ENCODE measurements at places on chromosomes 16 and 17.

DNA sequence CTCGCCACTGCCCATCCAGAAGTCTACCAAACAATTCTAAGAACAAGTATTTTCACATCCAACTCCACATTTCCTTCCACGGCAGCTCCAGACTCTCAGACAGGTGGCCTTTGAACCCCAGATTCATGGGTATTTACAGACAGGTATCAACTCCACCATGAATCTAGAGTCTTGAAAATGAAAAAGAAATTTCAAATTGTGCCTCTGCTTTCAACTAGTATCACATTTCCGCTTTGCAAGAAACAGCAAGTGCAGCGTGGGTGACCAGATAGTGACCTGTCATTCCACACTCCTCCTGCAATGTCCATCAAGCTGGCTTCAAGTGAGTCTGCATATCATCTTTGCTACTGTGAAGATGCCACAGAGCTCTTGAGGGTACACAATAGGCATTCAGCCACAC, 232.4 kb upstream of the RPL38 start:
- DNase-seq: no peak

DNA sequence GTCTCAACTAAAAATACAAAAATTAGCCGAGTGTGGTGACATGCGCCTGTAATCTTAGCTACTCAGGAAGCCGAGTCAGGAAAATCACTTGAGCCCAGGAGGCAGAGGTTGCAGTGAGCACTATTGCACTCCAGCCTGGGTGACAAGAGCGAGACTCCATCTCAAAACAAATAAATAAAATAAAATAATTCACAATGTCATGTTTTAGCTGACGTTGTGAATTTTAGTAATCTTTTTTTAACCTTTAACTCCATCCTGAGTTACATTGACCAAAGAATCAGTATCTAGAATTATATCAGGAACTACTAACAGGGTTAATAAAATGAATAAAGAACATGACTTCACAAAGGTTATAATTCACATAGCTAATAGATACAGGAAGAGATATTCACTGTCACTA, 5.9 kb downstream of the RBL2 start:
- no peak for DNase-seq

DNA sequence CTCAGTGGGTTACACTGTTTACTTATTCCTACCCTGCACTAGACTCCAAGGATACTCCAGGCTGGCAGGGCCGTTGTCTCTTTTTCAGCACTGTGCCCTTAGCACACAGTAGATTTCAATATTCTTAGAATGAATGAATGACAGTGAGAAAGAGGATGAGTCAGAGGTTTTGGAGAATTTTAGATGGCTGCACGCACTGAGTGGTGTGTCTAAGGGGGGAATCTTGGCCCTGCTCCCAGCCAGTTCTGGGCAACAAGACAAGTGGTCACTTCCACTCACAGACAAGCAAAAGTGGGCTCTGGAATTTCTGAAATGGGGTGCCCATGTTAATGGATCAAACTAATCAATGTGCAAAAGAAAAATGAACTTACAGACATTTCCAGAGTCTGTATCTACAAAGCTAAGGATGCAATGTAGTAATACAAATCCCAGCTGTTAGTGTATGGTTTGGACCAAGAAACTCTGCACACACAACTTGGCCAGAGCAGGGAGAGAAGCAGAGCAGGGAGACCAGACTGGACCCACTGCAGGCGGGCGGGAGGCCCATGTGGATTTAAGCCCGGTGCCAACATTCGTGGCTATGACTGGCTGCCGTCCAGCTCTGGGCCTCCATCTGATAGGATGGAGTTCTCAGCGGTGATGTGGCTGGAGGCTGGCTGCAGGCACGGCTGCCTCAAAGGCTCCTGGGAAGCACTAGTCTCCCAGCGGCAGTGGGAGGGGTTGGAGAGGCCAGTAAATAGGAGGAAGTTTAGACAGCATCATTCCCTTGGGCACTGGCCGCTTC, 95.6 kb upstream of the CDYL2 start:
- DNase-seq: no peak

DNA sequence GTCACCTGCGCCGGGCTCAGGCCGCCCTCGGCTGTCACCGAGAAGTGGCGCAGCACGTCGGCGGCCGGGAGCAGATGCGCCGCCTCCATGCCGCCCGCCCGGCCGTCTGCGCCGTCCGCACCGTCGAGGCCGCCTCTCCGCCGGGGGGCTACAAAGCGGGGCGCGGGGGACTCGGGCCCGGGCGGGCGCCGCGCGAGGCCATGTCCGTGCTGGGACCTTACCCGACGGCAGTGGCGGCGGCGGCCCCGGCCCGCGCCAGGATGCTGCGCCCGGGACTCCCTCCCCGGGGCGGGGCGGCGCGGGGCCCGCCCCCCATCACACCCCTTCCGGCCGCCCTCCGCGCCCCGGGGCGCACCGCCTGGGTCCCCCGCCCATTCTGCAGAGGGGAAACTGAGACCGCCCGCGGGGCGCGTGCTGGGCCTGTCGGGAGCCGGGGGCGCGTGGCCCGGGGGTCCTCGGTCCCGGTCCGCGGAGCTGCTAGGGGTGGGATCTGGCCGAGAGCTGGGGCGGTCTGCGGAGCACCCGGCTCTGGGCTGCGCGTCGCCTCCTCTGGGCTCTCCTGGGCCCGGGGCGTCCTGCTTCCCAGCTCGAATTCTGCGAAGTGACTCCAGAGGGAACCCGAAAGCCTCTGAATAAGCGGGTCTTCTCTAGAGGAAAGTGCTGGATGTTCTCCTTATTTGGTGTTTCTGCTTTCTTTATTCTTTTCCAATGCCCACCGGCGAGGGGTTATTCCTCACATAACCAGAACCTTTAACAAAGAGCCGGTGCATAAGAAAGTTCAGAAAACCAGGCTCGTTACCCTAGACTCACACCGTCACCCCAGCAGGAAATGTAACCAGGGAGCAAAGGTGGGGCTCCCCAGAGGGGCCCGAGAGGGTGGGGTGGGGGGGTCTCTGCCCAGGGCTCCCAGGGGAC, at the start of gene ATP2A3:
TSS of gene ATP2A3 (minus strand) at position 235 of the 915 bp plus-strand sequence. CDS start at position 89, 146 bp downstream.
- DNase-seq: no peak

DNA sequence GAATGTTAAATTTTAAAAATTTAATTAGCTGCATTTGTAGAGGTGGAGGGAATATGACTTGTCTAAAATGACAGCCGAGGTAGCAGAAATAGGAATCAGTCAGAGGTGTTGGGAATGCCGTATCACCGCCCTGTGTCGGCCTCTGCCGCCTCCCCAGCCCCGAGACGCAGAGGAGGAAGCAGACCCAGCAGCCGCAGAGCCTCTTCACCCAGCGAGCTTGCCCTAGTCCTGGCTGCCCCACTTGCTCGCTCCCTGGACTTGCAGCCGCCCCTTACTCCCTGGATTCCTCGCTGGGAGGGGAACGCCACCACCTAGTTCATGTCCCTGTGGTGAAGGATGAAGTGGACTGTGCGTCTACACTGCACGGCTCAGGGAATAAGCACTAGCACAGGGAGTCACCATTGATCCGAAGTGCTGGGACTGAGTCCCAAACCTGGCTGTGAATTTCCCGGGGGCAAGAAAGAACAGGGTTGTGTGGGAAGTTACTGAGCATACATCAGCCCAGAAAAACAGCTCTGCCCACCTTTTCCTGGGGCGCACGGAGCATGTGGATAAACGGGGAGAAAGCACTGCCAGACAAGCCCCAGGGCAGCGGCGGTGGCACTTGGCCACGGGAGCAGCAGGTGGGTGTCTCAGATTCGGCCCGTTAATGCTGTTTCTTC, 76.8 kb downstream of the RPTOR start:
- no peak for DNase-seq

GRCh38 chr17:81470944-81471817, 41.4 kb downstream of the ACTG1 start:
- DNase-seq: no peak

- no peak for DNase-seq
Measured at GRCh38 chr16:71542377-71542776, 16.2 kb downstream of the CHST4 start.

Data from epithelial cell of proximal tubule (primary cell).